ENCODE measurements at places on chromosomes 7 and 10. TPM values are rescaled to one million over a fixed set of nuclear protein-coding genes. Genes with fewer than 3 reads are reported as not detected.
A peak's percentile ranks its signal among the peaks of the same experiment; 100 is the strongest.

DENND2A gene
- total RNA-seq = 16.0 TPM

FKBP6 gene
- total RNA-seq = not detected

IL2RA gene
- not detected for total RNA-seq

PTF1A gene
- not detected for total RNA-seq

C10orf53 gene
- not detected for total RNA-seq

FXYD4 gene
- total RNA-seq = not detected

GRCh38 chr10:88117869-88118632, 254.6 kb downstream of the PTEN start:
- H3K36me3 ChIP-seq = no peaks in the 10 kb centered on the region
- no peaks in the 10 kb centered on the region for H3K4me1 ChIP-seq
- DNase-seq = no peak
- no peaks in the 10 kb centered on the region for H3K27me3 ChIP-seq
- no peak overlapping the region for H3K4me3 ChIP-seq

DNA sequence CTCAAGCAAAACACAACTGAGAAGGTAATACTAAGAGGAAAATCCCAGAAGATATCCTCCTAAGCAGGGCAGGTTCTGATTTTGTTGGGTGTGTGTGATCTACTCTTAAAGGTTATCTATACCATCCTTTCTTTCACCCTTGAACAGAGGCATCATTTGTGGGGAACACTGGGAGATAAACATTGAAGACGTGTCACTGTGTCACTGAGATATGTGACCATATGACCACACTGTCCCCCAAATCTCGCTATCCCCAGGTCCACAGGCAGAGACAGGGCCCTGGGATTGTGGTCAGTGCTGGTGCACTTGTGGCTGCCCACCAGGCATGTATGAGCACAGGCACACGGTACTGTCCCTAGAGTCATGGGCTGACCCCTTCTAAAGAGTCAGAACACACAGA, 30.0 kb downstream of the TECTB start:
- peaks cover 34% of the 10 kb centered on the region for H3K27me3 ChIP-seq
- DNase-seq = no peak
- no peaks in the 10 kb centered on the region for H3K36me3 ChIP-seq
- no peaks in the 10 kb centered on the region for H3K4me1 ChIP-seq

GRCh38 chr10:6431861-6432260, 148.2 kb downstream of the PRKCQ start:
- peaks cover 21% of the 10 kb centered on the region for H3K27me3 ChIP-seq
- no peak for DNase-seq
- H3K27ac ChIP-seq = no peak overlapping the region
- no peak overlapping the region for H3K4me3 ChIP-seq
- H3K4me1 ChIP-seq = peaks cover 4% of the 10 kb centered on the region

GRCh38 chr10:114166043-114166442, 8.0 kb downstream of the CCDC186 start:
- peaks cover 34% of the 10 kb centered on the region for H3K4me1 ChIP-seq
- DNase-seq = no peak
- H3K36me3 ChIP-seq = peaks cover 8% of the 10 kb centered on the region
- H3K4me3 ChIP-seq = no peak overlapping the region

DNA sequence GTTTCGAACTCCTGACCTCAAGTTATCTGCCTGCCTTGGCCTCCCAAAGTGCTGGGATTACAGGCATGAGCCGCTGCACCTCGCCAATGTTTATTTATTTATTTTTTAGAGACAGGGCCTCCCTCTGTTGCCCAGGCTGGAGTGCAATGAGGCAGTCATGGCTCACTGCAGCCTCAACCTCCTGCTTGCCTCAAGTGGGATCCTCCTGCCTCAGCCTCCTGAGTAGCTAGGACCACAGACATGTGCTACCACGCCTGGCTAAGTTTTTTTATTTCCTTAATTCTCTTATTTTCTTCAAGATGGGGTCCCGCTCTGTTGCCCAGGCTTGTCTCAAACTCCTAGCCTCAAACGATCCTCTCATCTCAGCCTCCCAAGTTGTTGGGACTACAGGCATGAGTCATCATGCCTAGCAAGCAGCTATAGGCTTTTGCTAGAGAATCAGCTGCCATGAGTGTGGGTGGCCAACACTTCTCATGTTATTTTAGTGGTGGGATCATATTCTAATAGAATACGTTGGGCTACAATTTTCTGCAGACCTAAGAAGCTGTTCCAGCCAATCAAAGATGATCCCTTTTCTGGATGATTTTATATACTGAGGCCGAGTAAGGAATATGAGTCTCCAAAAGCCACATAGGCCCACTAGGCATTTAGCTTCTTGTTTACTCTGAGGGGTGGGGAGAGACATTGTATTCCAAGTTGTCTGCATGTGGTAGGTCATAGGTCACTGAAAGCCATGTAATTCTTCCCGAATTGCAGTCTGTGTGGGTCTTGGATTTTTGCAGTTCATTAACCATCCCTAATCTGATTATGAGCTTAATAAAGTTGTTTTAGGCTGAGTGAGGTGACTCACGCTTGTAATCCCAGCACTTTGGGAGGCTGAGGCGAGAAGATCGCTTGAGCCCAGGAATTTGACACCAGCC, 7.6 kb upstream of the TMEM248 start:
- H3K36me3 ChIP-seq = no peaks in the 10 kb centered on the region
- no peak for DNase-seq
- no peaks in the 10 kb centered on the region for H3K27me3 ChIP-seq
- no peaks in the 10 kb centered on the region for H3K4me1 ChIP-seq
- H3K4me3 ChIP-seq = no peak overlapping the region

GRCh38 chr7:47689558-47689957, 107.6 kb upstream of the TNS3 start:
- H3K27ac ChIP-seq = peak overlapping the region; percentile 32
- H3K4me3 ChIP-seq = no peak overlapping the region
- peaks cover 1% of the 10 kb centered on the region for H3K36me3 ChIP-seq
- no peak for DNase-seq
- no peaks in the 10 kb centered on the region for H3K27me3 ChIP-seq

DNA sequence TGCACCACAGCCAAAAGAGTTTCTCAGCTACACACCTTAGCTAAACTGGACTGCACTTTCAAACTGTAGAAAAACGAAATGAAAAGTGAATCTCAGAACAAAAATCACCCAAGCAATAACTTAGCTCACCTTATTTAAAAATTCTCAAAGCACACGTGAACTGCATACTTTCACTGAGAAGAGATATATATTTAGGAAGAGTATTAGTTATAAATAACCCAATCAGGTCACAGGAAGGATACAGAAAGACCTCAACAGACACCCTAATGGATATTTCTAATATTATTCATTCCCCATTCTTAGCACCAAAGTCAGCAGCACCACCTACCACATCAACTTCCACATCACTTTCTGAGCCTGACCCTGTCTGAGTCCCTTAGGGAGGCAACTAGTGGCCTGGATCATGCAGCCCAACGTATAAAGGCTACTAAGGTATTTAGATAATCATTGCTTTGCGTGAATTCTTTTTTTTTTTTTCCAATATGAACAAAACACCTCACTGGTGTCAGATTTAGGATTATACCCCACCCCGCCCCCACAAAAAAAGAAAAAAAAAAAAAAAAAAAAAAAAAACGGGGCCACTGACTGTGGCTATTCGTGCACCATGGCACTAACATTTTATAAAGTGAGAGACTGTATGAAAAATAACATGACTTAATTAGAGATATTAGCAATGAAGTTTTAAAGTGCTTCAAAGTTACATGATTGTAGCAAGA, 2.6 kb downstream of the ABI1 start:
- no peaks in the 10 kb centered on the region for H3K36me3 ChIP-seq
- peak overlapping the region; percentile 97 for H3K4me3 ChIP-seq
- peaks cover under 1% of the 10 kb centered on the region for H3K27me3 ChIP-seq
- DNase-seq = no peak
- peaks cover 38% of the 10 kb centered on the region for H3K4me1 ChIP-seq

GRCh38 chr7:150450491-150451001, at the start of gene GIMAP8:
Gene GIMAP8 (plus strand): TSS chr7:150450630. CDS start chr7:150466699, 16,069 bp downstream.
- no peaks in the 10 kb centered on the region for H3K36me3 ChIP-seq
- H3K27ac ChIP-seq = no peak within 1 kb of the TSS
- no peak within 1 kb of the TSS for H3K4me3 ChIP-seq

- no peak overlapping the region for H3K4me3 ChIP-seq
- H3K27ac ChIP-seq = no peak overlapping the region
- H3K4me1 ChIP-seq = peaks cover 7% of the 10 kb centered on the region
- no peak for DNase-seq
- peaks cover 66% of the 10 kb centered on the region for H3K27me3 ChIP-seq
Measured at GRCh38 chr10:117531371-117532002, 11.1 kb upstream of the EMX2 start.

DNA sequence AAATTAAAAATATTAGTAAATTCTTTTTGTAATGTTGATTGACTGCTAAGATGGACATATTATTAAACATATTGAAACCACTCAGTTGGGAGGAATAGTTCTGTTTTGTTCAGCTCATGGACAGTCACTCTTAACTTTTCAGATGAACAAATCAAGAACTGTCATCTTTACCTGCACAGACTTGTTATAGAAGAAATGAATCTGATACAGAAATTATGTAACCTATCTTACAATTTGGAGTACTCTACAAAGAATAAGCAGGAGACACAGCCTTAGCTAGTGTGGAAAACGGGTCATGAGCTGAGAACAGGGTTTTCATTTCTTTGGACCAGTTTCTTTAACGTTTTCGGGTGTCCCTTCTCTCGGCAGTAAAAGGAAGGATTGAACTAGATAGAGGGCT, 1.2 kb upstream of the ANLN start:
- no peak overlapping the region for H3K27ac ChIP-seq
- H3K4me1 ChIP-seq = peaks cover 35% of the 10 kb centered on the region
- H3K27me3 ChIP-seq = no peaks in the 10 kb centered on the region

- no peak overlapping the region for H3K27ac ChIP-seq
- peak overlapping the region; percentile 71 for H3K4me3 ChIP-seq
- H3K4me1 ChIP-seq = peaks cover 41% of the 10 kb centered on the region
- H3K27me3 ChIP-seq = peaks cover 2% of the 10 kb centered on the region
- peaks cover 3% of the 10 kb centered on the region for H3K36me3 ChIP-seq
Measured at GRCh38 chr7:132577206-132578049, 1.2 kb upstream of the PLXNA4 start.

DNA sequence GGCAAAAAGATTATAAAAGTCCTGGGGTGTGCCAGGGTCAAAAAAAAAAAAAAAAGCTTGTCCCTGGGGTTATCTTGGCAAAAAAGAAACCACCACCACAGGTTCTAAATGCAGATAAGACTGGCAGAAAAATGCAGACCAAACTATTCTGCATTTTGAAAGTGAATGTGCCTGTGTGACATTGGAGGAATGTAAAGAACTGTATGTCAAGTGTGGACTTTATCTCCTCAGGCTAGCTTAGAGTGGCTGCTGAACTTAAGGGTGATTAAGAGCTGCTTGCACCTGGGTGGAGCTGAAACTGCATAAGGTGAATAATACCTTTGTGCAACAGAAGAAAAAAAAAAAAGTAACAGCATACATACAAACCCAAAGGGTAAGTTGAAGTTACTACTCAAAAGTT, 1.3 kb upstream of the NAPEPLD start:
- no peak for DNase-seq
- H3K4me3 ChIP-seq = no peak overlapping the region
- peaks cover 35% of the 10 kb centered on the region for H3K4me1 ChIP-seq
- H3K27ac ChIP-seq = no peak overlapping the region

DNA sequence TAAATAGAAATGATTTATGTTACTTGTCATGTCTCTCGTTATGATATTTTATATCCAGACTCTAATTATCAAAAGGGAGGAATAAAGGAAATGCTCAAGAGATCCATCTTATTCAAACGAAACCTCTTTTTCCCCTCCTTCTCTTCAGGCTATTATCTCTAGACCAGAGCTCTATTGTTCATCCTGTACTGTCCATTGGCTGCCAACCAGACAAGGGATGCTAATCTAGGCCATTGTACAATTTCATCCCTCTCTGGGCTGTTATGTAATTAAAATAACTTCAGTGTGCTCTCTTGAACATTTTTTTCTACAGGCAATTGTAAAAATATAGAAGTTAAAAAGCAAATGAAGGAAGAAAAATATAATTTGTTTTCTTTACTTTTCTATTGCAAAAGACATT, 220.4 kb downstream of the HDAC9 start:
- no peak for DNase-seq
- no peak overlapping the region for H3K27ac ChIP-seq

- no peaks in the 10 kb centered on the region for H3K27me3 ChIP-seq
- no peak for DNase-seq
- peaks cover 53% of the 10 kb centered on the region for H3K4me1 ChIP-seq
- H3K36me3 ChIP-seq = no peaks in the 10 kb centered on the region
Measured at GRCh38 chr7:116429986-116430619, 69.4 kb upstream of the CAV2 start.

DNA sequence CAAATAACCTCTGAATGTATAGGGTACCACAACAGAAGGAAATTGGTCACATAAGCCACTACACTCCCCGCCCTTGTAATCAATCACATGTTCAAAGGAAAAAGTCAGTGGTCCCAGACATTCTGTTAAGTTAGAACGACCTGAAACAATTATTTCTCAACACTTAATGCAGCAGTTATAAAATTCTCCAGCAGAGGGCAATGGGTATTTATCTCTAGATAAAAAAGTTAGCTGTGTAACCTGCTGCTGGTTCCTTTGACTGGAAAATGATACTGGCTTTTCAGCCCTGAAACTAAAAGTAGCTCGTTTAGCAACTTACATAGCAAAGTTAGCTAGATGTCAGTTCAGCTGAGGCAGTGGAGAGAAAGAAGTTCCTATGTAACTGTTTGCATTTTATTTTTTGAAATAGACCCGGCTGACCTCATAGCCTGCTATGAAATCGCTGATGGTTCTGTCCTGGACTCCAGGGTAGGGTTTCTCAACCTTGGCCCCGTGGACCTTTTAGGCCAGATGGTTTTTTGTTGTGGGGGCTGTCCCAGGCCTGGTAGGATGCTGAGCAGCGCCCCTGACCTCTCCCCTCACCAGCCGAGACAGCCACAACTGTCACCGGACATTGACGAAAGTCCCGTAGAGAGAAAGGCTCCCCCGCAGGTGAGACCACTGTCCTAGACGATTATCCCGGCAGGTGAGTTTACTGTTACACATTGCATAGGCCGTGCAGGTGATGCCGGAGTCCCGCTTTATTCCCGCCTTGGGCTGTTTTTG, 40.2 kb upstream of the PROSER2 start:
- H3K4me3 ChIP-seq = no peak overlapping the region
- no peaks in the 10 kb centered on the region for H3K36me3 ChIP-seq
- no peak for DNase-seq
- H3K4me1 ChIP-seq = peaks cover 5% of the 10 kb centered on the region

DNA sequence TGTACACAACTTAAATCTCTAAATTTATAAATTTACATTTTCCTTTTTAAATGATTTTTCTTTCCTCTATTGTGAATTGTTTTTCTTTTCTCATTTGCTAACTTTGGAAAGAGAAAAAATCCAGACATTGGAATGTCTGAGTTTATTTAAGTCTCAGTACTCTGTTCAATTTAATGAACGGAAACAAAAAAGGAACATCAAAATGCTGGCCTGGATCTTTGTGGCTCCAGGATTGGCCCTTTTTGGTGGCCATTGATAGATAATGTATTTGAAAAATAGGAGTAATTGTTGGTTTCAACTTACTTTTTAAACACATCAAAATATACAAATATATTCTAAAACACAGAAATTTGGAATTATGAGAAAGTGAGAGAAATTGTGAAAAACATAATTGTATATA, 336.0 kb downstream of the SUGCT start:
- DNase-seq = no peak
- peaks cover 70% of the 10 kb centered on the region for H3K4me1 ChIP-seq
- H3K27me3 ChIP-seq = no peaks in the 10 kb centered on the region
- peaks cover 10% of the 10 kb centered on the region for H3K36me3 ChIP-seq
- H3K4me3 ChIP-seq = peak overlapping the region; percentile 37

- DNase-seq = no peak
- H3K4me3 ChIP-seq = no peak overlapping the region
- H3K27ac ChIP-seq = no peak overlapping the region
- no peaks in the 10 kb centered on the region for H3K4me1 ChIP-seq
Measured at GRCh38 chr10:57723305-57723704, 544.4 kb downstream of the IPMK start.

Data from chondrocyte (in vitro differentiated cells).